ENCODE measurements at places on chromosomes 3 and 15.
A peak's percentile ranks its signal among the peaks of the same experiment; 100 is the strongest.

- DNase-seq = no peak
Observed at GRCh38 chr15:68583321-68583720, 4.5 kb downstream of the CORO2B start.

- DNase-seq = peak; percentile 74
Observed at GRCh38 chr15:99123713-99124451, 19.0 kb downstream of the SYNM start.

GRCh38 chr3:67648229-67648628 lies 6.2 kb downstream of the SUCLG2 start:
- DNase-seq = no peak

DNA sequence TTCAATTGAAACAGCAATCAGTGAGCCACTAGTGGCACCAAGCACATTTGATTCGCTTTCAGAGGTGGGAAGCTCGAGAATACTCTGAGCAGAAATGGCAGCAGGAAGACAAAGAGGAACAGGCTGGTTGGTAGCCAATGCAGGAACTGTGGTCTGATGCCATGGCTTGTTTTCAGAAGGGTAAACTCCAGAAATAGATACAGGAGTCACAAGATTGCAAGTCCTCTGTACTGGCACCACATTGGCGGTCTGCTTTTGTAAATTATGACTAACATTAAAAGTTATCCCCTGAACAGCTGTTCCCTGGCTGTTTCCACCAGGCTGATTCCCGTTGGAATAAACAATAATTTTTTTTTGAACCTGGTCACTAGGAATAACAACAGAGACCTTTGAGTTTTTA lies 35.5 kb downstream of the USF3 start:
- DNase-seq = no peak

DNA sequence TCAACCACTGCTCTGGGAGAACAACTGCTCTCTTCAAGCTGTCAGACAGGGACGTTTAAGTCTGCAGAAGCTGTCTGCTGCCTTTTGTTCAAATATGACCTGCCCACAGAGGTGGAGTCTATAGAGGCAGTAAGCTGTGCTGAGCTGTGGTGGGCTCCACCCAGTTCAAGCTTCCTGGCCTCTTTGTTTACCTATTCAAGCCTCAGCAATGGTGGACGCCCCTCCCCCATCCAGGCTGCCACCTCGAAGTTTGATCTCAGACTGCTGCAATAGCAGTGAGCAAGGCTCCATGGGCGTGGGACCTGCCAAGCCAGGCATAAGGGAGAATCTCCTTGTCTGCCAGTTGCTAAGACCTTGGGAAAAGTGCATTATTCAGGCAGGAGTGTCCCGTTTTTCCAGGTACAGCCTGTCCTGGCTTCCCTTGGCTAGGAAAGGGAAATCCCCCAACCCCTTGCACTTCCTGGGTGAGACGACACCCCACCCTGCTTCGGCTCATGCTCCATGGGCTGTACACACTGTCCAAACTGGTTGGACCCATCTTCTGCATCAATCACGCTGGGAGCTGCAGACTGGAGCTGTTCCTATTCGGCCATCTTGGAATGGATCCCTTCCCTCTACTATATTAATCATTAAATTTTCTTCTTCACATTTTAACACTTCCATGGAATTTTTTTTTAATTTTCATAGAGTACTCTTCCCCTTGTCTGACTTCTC lies 167.0 kb upstream of the UBE2E2 start:
- no peak for DNase-seq

DNA sequence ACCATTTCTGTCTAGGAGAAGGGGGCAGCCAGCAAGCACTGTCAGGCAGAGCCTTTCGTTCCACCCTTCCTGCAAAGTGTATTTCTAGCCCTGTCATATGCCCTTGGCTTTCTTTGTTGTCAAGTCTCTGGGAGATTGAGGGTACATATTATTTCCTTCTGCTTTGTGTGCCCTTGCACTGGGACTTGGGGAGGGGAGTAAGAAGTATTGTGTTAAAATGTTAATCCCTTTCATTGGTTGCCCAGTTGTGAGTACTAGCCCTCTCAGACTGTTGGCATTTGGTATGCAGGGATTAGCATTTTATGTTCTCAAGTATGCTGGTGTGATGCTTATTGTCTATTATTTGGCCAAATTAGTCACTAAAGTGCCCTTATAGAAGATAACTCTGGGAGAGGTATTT lies 63.9 kb downstream of the RBM6 start:
- DNase-seq = no peak

- DNase-seq = peak; percentile 56
Observed at GRCh38 chr3:179811321-179812095, 158.7 kb downstream of the USP13 start.

- DNase-seq = no peak
Observed at GRCh38 chr3:190041333-190042041, 79.2 kb downstream of the P3H2 start.

DNA sequence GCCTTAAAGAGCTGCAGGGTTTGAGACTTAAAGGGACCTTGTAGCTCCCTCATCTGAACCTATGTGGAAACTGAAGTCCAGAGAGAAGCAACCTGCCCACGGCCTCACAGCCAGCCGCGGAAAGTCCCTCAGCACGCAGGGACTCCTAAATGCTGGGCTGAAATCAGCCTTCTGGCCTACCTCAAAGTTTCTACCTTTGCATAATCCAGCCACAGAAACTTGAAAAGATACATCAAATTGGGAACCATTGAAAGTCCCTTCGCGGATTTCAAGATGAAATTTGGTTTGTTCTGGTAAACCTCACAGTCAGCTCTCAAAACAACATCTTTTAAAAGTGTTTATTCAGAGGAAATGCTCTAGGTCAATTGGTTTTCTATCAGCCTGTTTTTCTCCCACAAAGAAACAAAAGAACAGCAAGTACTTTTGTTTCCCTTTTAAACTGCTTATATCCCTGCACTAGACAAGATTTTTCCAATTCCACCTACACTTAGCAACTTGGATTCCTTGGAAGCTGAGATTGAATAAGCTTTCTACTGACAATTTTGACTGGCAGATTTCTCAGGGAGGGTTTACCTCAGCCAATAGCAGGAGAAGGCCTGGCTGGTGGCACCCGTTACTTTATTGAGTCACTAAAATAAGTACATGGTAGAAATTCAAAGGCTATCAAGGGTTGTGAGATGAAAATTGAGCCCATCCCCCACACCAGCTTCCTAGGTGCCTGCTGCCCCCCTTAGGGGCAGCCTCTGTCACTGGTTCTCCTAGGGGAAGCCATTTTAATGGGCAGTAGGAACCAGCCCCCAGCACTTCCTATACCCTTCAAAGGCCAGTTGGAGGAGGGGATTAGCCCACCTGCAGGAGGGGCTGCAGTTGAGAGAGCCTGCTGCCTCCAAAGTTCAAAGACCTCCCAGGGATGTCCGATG lies 171.2 kb downstream of the ADAMTS17 start:
- no peak for DNase-seq

DNA sequence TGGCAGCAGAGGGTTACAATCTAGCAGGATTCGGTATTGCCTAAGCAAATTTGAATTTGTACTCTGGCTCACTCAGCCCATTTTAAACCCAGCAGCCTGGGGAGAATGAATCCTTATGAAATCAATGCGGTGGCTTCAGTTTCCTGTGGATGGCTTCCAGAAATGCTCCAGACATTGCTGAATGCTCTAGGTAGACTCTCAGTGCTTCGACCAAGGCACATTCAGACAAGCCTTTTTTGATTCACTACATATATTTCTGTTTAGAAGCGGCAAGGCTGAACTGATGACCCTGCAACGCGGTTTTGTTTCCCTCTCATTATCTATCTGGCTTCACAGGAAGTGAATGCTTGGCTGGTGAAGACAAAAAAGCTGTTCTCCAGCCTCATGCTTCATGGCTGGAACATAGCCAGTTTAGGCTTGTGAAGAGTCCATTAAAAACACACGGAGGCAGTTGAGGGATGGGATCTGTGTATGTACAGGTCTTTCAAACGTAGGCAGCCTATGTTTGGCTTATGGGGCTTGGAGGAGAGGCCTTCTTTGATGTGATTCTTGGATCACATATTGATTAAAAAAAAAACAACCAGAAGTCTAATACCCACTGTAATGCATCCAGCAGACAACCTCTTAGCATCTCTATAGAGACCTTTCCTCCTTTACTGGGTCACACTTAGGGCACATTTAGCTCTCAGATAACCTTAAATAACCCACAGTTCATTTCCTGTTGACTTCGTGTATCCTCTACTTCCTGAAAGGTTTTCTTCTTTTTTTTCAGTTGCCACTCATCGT lies 400.2 kb upstream of the TBL1XR1 start:
- DNase-seq = no peak

GRCh38 chr3:55508335-55508734 lies 21.2 kb upstream of the WNT5A start:
- no peak for DNase-seq

DNA sequence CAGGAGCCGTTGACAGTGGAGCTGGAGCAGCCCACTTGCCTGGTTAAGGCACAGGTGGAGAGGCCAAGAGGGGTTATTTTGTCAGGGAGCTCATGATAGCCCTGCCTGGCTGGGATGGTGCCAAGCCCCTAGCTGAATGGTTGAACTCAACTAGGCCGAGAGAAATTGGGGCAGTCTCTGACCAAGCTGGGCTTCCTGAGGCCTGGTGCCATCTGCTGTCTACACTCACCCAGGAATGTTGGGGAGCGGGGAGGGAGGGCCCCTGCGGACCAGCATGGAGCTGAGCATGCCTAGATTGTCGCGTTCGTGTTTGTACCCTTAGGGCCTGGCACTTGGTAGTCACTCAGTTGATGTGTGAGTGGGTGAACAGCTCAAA lies 1.2 kb downstream of the BRPF1 start:
- DNase-seq = no peak

- no peak for DNase-seq
Observed at GRCh38 chr3:113293348-113293747, 82.0 kb downstream of the BOC start.

DNA sequence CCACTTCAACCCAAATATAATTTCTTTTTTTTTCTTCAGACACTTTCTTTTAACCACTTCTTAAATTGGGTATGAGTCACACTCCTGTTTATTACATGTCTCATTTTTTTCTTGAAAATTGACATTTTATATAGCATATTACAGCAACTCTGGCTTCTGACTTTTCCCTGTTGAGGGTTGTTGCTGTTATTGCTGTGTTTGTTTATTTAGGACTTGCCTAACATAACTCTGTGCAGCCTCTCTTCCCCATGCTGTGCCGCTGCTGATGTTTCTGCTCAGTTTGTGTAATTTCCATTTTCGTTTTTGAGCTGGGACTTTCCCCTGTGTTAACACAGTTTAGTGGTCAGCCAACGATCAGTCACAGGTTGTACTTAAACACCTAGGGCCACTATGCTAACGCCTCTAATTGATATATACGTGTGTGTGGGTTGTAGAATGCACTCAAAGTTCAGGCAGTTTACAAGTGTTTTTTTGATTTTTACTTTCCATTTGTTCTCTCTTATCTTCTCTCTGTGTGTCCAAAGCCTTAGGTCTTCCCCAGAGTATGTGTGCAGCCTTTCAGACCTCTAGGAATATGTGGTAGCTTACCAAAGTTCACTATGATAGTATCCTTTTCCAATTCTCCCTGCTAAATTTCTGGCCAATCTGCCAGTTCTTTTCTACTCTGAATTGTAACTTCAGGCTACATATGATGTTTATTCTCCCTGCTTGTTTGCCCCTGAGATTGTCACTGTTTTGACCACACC lies 337.2 kb downstream of the ZBTB20 start:
- DNase-seq = no peak

Measured in amniotic stem cell (primary cell).